ENCODE measurements at places on chromosomes 13 and 19.

- no peak for DNase-seq
Measured at GRCh38 chr13:40596484-40596883, 70.0 kb downstream of the FOXO1 start.

GRCh38 chr13:113452942-113453901 lies at the start of gene ADPRHL1:
Gene ADPRHL1 (minus strand): TSS chr13:113453488. CDS start chr13:113453437, 51 bp downstream.
- DNase-seq: no peak

DNA sequence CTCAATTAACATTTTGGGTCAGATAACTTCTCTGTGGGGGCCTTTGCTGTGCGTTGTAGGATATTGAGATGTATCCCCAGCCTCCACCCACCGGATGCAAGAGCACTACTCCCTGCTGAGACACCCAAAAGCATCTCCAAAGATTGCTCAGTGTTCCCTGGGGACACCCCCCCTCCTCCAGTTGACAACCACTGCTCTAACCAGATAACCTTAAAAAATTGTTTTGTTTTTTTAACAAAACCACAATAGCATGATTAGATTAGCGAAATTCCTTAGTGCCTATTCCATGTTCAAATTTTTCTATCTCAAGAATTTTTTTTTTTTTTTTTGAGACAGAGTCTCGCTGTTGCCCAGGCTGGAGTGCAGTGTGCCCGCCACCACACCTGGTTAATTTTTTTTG lies 2.6 kb upstream of the EPN1 start:
- no peak for DNase-seq

GRCh38 chr19:56491399-56491798 lies 14.3 kb upstream of the ZNF667 start:
- no peak for DNase-seq

DNA sequence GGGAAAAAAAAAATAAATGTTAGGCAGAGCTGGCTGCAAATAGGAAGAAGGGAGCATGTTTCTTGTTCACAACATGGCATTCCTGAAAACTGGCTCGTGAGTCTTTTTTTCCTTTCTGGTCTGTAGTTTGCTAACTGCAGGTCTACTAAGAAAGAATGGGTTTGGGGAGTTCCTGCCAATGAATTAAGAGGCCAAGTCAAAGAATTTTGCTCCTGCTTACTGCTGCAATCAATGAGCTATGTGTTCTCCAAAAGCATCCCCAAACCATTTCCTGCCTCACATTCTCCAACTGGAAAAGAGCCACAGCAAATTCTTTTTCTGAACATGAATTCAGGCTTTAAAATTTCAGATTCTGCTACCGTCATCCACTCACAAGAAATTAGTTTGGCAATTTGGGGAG lies 88.6 kb downstream of the DCT start:
- no peak for DNase-seq

GRCh38 chr19:58392945-58393724 lies 2.3 kb upstream of the RNF225 start:
- no peak for DNase-seq

Measured in NCI-H446 treated with DMSO at 0.1 percent for 48 hours (cell line).